ENCODE measurements at places on chromosomes 2 and 18.

GRCh38 chr2:84458551-84459017 is 496 bp downstream of the SUCLG1 start:
- DNase-seq: peak; percentile 2

GRCh38 chr18:80042785-80043184 is 8.6 kb downstream of the RBFA start:
- DNase-seq: no peak

DNA sequence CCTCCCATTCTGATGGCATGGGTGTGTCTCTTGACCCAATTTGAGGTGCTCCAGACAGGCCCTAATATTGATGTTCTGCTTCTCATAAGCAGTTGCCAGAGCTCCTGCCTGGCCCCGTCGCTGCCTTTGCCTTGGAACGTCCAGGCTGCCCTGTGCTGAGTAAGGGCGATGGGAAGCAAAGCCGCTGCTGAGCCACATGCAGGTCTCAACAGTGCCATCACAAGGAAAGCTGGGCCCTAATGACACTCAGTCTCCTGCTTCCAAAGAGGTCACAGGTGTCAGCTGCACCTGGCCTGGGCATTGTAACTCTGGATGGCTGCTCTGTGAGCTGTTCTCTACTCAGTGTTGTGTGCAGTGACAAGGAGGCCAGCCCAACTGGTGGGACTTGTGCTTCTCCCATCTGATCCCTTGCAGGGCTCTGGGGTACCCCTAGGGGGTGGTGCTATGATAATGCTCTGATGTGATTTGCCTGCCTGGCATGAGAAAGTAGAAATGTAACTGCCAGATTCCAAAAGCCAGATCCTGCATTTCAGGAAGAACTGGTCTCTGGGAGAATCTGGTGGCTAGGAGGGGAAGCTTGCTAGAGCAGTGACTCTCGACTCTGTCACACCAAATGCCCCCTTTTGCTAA is 8.7 kb downstream of the TTC39C start:
- DNase-seq: no peak

DNA sequence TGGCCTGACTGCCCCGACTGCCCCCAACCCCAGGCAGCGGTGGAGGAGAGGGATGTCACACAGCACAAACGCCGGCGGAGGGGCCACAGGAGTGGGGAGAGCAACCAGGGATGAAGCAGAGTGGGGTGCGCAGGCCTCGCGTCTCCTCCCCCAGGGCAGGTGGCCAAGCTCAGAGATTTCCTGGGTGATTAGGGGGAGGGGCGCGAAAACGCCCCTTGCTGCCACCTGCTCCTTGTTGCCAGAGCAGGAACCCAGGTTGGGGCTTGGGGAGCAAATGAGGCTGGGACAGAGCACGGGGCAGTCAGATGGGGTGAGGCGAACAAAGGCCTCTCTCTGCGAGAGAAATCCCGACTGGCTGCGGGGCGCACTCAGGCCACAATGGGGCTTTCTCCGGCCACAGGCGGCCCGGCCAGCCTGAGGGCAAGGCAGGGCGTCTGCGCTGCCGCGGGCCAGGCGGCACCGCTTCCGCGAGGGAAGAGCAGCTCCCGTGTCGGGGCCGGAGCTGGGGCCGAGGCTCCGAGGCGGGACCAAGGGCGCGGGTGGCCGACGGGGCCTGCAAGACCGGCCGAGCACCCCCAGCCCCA is 11.5 kb downstream of the TEX44 start:
- no peak for DNase-seq

DNA sequence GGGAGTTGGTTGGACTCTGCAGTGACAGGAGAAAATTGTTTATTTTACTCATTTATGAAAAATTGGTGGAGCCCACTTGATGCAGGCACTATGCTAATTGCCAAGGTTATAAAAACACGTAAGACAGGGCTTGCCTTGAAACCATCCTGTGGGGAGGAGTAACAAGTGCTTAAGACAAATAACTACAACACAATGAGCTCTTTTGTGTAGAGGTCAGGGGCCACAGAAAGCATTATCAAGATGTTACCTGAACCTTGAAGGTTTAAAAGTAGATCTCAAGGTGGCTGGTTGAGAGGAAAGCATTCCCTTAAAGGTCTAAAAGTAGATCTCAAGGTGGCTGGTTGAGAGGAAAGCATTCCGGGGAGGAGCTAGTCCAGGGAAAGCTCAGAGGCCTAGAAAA is 381.8 kb upstream of the POU3F3 start:
- DNase-seq: no peak

GRCh38 chr2:199830531-199830930 is 20.5 kb downstream of the FTCDNL1 start:
- no peak for DNase-seq

- DNase-seq: no peak
These were observed 87.1 kb upstream of the MCFD2 start for GRCh38 chr2:47002480-47003381.

- DNase-seq: no peak
These were observed 449.5 kb upstream of the HNRNPA3 start for GRCh38 chr2:176763130-176763529.

DNA sequence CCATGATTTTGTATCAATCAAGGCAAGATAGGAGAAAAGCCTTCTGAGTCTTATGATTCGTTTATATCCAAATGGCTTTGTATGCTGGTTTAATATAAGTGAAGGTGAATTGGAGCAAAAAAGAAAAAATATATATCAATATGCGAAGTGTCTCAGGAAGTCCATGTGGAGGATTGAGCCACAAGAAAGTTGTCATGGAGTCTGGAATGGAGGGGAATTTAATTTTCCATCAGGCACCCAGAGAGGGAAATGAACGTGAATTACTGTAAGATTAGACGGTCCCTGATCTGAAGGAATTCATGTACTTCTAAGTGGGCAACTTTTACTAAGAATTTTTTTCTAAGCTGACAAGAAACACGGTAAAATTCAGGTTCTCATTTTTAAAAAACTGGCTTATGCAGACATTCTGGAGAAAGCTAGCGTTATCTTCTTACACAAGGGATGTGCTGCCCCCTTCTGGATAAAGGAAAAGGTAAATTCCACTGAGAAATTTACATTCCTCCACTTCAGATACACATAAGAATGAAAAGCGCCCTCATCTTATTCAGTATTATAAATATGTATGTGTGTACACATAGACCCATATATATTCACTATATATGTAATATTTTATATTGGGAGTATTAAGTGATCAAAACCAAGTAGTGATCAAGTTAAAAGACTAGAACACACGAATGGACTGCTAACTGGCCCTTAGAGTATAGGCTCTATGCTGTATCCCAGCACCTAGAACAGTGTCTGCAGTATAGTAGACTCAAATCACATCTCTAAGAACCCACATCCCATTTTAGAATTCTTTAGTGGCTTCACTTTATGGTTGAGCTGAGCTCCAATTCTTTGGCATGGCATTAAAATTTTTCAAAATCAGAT is 289.0 kb upstream of the TFPI start:
- DNase-seq: no peak
